Stromal cell of bone marrow (primary cell): ENCODE measurements at places on chromosomes 1 and 21.

DNA sequence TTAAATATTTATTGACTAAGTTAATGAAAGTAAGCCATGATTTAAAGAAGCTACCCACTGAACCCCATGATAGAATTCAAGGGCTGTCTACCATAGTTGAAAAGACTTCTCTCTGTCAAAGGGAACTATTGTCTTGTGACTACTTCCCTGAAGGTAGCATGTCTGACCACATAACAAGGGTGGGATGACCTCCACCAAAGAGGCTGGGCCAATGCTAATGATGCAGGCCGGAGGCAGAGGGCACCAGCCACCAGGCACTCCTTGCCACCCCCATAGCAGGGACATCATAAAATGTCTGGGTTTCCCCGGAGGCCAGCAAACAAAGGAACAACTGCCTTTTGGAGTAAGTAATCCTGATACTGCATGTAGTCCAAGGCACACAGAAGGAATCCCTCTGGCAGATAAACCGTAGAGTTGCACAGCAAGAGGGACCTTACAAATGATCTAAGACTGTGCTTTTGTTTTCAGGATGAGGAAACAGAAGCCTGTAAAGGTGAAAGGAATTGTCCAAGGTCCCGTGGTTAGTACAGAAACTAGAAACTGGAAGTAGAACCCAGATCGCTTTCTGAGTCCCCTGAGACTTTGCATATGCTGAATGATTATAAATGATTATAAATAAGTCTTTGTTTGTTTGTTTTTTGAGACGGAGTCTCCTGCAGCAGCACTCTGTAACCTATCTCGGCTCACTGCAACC is 33.5 kb upstream of the ITPKB start:
- DNase-seq: no peak

- no peak for DNase-seq
Observed at GRCh38 chr21:25080661-25081060, 526.6 kb downstream of the MRPL39 start.

DNA sequence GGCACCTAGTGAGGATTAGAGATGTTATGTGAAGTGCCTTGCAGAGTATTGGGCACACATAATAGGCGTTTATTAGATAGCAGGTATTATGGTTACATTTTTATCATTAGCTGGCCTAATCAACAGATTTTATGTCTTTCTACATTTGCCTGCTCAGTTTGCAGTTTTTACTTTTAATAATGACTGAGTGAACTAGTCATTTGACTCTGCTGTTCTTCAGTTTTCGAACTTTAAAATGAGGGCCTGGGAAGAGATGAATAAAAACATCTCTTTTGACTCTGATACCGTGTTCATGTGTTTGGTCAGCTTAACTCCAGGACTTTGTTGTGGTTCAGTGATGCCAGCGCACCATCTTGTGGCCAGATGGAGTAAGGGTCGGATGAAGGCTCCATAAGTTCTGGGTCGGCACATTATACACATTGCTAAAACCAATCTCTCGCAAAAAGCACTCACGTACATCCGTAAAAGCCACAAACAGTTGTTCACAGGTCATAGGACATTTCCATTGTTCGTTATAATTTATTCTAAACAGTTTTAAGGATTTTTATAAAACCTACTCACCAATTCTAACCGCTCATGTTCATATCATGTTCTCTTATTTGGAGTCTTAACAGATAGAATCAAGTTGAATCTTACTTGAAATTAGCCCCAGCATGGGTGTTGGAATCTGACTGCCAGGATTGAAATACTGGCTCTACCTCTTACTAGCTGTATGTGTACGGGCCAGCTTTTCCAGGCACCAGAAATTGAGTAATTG is 78.4 kb upstream of the GPR88 start:
- DNase-seq: peak; percentile 55

DNA sequence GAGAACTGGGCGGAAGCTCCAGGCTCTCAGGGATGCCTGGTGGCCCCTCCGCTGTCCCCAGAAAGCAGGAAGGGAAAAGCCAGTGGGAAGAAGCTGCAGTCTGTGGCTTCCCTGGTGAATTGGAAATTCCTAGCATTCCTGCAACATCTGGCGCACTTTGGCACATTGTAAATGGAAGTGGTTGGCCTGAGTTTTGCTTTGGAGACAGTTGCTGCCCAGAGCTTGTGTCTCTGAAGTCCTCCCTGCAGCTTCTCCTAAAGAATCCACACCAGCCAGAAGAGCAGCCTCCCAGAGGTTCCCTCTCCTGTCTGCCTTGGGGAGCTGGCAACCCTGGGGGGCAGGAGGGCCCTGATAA is 48.2 kb downstream of the ARHGEF10L start:
- no peak for DNase-seq

DNA sequence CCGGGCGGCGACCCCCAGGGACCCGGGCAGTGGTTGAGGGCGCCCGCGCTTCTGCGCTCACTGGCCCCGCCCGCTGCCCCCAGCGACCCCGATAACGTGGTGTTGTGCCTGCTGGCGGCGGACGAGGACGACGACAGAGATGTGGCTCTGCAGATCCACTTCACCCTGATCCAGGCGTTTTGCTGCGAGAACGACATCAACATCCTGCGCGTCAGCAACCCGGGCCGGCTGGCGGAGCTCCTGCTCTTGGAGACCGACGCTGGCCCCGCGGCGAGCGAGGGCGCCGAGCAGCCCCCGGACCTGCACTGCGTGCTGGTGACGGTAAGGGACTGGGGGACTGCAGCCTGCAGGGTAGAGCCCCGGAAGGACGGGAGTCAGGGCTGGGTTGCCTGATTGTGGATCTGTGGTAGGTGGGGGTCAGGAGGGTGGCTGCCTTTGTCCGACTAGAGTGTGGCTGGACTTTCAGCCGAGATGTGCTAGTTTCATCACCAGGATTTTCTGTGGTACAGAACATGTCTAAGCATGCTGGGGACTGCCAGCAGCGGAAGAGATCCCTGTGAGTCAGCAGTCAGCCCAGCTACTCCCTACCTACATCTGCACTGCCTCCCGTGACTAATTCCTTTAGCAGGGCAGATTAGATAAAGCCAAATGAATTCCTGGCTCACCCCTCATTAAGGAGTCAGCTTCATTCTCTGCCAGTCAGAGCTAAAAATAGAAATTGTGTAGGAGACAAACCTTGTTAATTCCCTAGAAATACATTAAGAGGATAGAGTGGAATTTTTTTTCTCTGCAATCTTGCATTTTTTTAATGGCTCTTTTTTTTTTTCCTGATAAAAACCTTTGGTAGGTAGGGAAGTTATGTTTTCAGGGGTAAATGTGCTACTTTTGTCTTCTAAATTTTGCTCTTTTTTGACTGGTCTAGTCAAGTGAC is 1.5 kb downstream of the GADD45A start:
- peak; percentile 93 for DNase-seq

GRCh38 chr1:38120552-38121230 is 74.1 kb upstream of the POU3F1 start:
- DNase-seq: no peak

DNA sequence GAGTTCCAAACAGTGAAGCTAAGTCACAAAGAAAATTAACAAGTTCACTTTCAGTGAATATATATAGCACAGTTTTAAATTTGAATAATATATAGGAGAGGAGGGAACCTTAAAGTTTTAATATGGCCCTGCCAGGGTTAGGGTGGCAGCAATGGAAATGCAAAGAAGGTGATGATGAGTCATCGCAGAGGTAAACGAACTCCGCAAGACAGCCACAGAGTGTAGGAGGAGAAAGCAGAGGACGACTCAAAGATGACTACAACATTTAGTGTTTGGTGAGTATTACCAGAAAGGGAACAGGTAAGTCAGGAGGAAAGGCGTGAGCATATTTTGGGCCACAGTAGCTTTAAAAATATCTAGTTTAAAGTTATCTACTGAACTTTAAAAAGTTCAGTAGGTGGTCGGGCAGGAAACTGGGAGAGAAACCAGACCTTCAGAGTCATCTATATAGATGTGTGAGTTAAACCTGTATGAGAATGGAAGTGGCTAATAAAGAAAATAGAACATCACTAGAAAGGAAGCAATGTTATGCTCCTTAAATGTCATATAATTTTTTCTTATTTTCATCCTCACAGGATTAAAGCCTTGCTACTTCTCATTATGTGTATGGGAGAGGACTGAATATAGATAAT is 75.7 kb downstream of the UCHL5 start:
- no peak for DNase-seq

- no peak for DNase-seq
Observed at GRCh38 chr1:46039571-46040052, 92.8 kb downstream of the PIK3R3 start.

GRCh38 chr1:13512472-13512871 is 1.3 kb downstream of the LRRC38 start:
- no peak for DNase-seq

DNA sequence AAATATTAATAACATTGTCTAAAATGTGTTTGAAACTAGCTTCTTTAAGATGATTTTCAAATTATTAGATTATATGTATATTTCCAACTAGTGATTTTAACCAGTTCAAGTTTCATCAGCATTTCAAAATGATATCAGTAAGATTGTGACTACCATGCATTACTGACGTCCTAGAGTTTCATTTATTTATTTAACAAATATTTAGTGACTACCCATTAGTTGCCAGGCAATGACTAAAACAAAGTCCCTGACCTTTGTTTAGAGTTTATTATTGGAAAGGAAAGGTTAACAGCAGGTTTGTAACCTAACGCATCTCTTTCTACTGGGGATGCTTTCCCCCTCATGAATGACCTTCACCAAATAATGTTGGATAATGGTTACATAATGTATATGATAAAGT is 7.6 kb upstream of the C4BPB start:
- DNase-seq: no peak

GRCh38 chr1:221419513-221420095 is 322.3 kb downstream of the DUSP10 start:
- DNase-seq: peak; percentile 63

DNA sequence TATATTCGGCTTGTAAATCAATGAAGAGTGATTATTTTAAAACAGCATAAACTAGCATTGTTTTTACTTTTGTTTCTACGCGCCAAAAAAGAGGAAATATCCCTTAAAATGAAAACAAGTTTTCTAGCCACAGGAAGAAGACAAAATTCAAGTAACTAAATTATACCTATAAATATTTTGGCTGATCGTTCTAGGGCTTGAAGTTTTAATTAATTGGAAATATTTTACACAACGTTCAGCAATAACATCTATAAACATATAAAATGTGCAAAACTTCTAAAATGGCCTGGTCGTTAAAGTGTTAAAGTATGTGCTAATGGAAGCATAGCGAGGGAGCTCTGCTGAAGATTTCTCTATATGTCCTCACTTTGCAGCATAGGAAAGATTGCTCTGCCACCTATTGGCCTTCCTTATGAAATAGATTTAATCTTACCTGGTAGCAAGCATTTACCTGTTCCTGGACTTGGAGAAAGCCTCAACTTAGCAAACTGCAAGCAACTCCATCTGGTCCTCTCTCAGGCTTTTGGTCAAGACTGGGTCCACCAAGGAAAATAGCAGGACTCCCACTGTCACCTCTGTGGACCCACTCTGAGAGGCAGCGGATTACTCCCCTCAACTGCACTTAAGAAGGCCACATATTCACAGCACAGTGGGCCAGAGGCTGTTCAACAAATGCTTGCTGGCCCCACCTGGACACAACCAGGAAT is 351.3 kb upstream of the RUNX1 start:
- peak; percentile 44 for DNase-seq

GRCh38 chr21:45454926-45455673 is 50.1 kb downstream of the COL18A1 start:
- peak; percentile 9 for DNase-seq

DNA sequence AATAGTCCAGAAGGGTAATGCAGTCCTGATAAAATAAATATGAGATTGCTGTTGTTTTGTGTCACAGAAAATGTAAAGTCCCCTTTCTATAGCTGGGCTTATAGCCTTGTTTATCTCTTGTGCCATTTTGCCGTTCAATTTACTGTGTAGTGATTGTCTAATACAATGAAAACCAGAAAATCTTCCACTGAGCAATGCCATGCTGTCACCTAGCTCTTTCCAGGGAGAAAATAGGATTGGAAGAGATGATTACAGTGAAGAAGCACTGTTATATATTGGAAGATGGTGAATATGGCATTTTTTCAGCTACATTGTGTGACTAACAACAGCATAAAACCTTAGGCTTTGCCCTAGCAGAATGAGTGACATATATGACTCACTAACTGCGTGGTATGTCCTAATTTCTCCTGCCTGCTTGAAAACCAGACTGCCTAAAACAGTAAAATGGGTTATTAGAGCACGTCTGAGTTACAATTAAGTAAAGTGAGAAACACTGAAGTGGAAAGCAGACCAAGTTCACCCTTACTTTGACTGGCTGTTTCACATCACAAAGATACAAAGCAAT is 332.4 kb upstream of the ZP4 start:
- peak; percentile 19 for DNase-seq

DNA sequence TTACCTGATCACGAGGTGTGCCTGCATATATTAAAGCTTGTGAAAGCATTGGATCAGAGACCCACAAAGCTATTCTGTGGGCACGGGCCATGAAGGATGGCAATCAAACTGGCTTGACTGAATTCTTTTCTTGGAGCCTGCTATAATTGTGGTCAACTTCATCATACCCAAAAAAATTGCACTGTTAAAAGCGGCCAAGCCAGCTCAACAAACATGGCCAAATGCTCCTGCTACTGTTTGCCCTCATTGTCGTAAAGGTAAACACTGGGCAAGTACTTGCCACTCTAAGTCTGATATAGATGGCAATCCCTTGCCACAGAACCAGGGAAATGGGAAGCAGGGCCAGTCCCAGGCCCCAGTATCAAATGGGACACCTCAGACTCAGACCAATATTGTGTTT is 6.6 kb upstream of the GSTM5 start:
- DNase-seq: no peak

DNA sequence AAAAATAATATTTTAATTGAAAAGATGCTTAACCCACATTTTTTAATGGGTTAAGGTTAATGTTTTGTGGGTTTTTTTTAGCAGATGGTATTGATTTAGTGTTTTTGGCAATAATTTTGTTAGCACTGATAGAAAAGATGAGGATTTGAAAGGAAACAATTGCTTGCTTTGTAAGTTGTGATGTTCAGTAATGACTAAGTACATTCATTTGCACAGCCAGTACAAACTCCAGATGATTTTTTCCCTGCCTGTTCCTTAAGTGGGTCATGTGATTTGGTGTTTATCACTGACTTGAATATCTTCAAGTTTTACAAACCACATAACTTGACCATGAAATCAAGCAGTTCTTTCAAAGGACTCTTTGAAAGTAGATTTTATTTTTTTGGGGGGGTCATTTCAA is 15.0 kb downstream of the DISP1 start:
- DNase-seq: peak; percentile 36

DNA sequence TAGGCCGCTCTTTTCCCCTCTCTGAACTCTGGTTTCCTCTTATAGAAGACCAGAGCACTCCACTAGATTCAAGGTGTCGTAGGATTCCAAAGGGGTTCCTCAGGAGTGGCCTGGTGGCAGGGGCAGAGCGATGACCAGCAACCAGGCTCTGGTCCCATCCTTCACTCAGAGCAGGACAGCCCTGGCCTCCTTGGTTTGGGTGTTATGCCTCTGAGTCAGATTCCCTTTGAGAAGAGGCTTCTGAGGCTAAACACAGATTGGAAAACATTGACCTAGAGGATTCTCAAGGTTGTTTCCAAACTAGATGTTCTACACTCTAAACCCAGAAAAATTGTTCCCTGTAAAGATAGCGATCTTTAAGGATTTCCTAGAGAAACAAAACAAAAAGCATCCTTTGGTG is 49.8 kb upstream of the IKBKE start:
- no peak for DNase-seq
